Activated T-helper 2 cell treated with anti-CD3 and anti-CD28 coated beads, Interferon-gamma antibody, Interleukin-2, Interleukin-4, amounts not matched to agents 10 μg/mL and 5 μg/mL and 100 μg/mL, durations not matched to agents 14 hours and 24 hours and 36 hours (primary cell): ENCODE measurements at places on chromosomes 2 and 18.

- no peak for DNase-seq
Observed at GRCh38 chr18:68800075-68800474, 2.2 kb downstream of the CCDC102B start.

- no peak for DNase-seq
Observed at GRCh38 chr18:67453901-67454300, 62.6 kb downstream of the DSEL start.

GRCh38 chr2:109242210-109242653, 113.2 kb downstream of the SH3RF3 start:
- DNase-seq = no peak

GRCh38 chr2:216373896-216374295, 1.6 kb upstream of the MARCHF4 start:
- no peak for DNase-seq

- DNase-seq = no peak
Observed at GRCh38 chr2:239142806-239143205, 258.0 kb downstream of the HDAC4 start.

GRCh38 chr2:95037384-95037839, 11.9 kb downstream of the MAL start:
- DNase-seq = no peak

DNA sequence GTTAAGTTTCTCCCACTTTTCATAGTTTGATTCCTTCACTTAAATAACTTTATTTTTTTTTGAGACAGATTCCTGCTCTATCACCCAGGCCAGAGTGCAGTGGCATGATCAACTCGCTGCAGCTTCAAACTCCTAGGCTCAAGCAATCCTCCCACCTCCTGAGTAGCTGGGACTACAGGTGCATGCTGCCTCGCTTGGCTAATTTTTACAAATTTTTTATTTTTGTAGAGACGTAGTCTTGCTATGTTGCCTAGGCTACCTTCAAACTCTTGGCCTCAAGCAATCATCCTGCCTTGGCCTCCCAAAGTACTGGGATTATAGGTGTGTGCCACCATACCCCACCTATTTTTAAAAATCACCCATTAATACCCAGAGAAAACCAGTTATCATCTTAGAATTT, 14.2 kb upstream of the WIPF1 start:
- DNase-seq = no peak

GRCh38 chr2:56587456-56587855, 403.7 kb downstream of the CCDC85A start:
- no peak for DNase-seq

- no peak for DNase-seq
Observed at GRCh38 chr18:55354795-55355194, 233.2 kb downstream of the TCF4 start.

DNA sequence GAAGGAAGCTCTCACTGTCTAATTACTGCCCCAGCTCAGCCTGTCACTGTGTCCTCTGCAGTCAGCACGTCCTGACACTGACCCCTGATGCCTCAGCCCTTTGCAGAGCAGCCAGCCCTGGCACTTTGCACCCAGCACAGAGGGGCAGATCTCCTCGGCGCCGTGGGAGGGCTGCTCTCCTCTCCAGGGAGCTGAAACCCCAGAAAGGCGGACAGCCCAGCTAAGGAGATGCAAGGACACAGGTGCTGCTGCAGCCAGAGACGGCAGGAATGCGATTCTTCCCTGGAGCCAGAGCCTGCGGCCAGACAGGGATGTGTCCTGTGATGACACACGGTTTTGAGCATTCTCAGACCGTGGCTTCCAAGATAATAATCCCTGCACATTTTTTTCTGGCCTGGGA, 34.5 kb upstream of the SIX3 start:
- DNase-seq = no peak

DNA sequence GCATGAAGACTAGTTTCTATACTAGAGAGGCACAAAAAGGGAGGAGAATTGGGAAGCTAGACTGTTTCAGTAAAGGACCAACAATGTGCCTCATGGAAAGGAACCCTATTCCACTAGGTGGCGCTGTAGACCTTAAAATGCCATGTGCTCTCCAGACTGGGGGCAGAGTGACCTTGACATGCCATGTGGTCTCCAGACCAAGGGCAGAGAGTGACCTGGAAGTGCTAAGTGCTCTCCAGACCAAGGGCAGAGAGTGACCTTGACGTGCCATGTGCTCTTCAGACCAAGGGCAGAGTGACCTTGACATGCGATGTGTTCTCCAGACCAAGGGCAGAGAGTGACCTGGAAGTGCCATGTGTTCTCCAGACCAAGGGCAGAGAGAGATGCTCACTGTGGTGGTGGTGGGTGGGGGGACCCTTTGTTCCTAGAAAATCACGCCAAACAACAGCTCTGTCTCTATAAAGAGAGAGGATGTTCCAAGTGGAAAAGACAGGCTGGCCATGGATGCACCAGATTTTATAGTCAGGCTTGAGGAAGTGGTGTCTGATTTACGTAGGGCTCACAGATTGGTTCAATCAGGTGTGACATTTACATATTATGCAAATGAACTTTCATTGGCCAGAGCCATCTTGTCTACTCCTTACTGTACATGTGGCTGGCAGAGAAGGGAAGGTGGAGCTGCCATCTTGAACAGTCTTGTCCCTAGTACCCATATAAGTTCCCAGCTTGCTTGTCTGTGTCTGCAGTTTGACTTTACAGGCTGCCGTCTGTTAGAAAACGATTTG, 344.0 kb upstream of the DDX18 start:
- DNase-seq = no peak

GRCh38 chr2:73939419-73939818, 12.7 kb downstream of the DGUOK start:
- no peak for DNase-seq

GRCh38 chr2:12416600-12416999, 300.1 kb upstream of the TRIB2 start:
- DNase-seq = peak; percentile 54

DNA sequence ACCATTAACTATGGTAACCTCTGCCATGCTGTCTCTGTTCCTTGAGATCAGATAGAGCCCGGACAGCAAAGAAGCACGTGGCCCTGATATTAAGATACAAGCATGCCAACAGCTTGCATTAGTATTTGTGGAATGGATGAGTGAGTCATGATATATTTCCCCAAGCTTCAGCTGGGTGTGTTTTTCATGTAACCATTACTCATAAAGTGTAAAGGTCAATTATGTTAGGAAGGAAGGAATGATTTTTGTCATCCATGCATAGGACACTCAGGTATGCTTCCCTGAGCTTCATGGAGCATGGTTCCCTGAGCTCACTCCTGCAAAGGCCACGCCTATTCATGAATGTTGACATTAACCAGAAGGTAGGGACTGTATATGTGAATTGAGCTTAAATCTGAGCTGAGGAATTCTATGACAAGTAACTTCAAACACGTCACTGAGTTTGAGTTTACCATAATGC, 74.6 kb downstream of the ARL4C start:
- no peak for DNase-seq

DNA sequence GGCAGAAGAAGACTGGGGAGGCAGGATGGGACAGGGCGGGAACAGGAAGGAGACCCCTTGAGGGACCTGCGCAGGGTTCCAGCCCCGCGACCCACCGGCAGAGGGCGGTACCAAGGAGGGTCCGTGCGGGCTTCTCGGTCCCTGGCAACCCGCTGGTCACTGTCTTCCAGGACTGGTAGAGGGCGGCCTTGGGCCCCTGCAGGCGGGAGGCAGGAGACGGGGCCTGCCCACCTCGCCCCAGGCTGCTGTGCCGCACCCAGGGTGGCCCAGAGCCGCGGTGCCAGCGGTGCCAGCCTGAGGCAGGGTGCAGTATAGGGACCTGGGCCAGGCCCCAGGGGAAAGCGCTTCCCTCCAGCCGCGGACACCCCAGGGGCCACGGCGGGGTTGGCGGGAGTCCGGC, 34.5 kb downstream of the NEURL3 start:
- peak; percentile 24 for DNase-seq

DNA sequence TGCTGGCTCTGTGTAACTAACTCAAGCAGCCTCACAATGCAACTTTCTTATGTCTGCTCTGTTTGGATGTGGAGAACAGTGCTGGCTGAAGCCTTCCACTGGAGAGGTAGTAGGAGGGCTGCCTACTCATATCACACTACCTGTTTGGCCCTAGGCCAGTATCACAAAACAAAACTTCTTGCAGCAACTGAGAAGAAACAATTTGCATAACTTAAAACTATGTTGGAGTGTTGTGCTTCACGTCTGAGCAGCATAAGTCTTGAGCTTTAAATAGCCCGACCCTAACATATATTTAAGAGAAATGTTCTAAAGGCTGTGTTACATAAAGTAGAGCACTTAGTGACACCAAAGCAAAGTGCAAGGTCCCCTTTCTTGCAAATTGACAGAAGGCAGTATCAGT, 204.9 kb upstream of the ACVR2A start:
- no peak for DNase-seq

DNA sequence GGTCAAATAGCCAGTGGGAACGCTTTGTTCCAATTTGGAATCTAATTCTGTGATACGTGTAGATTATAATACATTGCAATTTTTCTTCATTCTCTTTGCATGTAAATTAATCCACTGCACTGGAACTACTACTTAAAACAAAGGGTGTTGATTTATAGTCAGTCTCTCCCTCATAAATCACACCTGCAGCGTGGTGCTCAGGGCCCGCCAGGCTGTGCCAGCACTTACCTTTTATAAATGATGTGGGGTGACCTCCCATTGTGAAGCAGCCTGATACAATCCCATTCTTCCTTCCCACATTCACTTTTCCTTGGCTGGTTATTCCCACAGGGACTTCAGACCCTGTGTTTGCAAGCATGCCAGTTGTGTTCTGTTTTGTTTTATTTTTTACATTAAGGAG, 302.3 kb upstream of the ID2 start:
- no peak for DNase-seq

DNA sequence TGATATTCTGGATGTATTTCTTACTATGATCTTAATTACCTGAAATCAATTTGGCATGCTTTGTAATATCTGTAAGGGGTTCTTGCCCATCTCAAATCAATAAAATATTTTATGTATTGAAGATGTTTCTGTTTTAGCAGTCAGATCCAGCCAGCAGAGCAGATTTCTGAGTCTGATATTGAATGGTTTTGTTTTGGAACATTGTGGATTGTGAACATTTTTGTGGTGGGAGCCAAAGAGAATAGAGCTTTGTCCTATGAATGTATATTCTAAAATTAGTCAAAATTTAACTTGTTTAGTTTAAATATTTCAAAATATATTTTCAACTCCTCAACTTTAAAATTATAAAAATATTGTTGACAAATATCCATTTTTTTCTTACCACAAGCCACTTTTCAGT, 197.0 kb downstream of the UBE2E3 start:
- DNase-seq = no peak

DNA sequence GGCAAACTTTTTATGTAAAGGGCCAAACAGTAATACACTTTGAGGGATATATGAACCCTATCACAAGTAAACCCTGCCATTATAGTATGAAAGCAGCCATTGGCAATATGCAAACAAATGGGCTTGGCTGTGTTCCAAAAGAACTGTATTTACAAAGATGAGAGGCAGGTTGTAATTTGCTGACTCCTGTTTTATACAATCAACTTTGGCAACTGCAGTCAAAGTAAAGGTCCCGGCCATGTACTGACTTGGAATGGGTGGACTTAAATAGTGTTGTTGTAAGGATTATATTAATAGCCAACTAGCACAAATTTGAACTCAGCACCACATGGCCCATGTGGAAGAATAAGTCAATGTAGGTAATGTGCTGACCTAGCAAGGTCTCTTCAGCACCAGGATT, 223.4 kb downstream of the WDPCP start:
- DNase-seq = no peak

DNA sequence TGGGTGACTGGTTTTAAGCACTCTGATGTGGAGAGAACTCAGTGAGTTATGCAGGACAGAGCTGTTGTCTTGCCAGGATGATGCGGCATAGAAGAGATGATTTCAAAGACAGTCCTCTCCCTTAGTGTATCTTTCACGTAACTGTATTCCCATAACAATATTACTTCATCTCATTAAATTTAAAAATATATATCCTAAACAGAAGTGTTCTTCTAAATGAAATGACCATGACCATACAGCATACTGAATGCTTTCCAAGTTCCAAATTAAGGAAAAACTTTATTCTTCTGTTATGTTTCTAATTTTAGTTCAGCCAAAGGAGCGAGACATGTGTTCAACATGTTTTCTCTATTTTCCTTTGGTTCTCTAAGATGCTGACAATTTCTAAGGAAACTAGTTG, 600.1 kb upstream of the FSHR start:
- no peak for DNase-seq

- DNase-seq = peak; percentile 6
Observed at GRCh38 chr2:30708491-30709290, 98.6 kb downstream of the CAPN13 start.

DNA sequence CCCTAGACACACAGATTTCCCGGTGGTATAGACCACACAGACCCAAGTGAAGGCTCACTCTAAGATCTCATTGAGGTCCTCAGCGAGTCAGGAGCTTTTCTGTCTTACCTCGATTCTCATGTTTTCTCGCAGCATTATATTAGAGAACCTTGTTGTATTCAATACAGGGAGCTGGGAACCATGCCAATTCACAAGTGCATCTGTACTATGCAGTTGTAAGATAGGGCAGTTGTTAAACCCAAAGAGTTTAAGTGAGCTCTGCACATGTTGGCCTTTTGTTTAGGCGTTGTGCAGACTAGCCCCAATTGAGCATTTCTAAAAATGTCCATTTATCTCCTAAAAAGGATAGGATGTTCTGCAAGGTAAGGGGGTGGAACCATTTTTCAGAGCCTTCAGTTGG, 59.6 kb downstream of the FEZ2 start:
- no peak for DNase-seq

GRCh38 chr18:37578182-37578678, 12.6 kb upstream of the CELF4 start:
- DNase-seq = no peak

DNA sequence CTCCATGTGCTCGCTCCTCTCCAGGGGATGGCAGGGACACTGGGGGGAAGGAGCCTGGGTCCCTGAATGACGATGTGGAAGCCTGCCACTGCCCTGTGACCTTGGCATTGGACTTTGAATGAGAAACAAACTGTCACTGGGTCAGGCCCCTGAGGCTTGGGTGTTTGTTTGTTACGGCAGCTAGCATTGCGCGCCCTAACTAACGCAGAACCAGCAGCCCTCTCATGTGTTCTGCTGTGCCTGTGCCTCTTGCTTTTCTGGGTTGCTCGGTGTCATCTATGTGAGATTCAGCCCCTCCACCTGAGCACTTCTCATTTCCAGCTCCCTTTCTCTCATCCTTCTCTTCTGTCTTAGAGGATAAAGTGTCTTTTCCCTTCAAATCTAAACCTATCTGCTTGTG, 23.6 kb upstream of the INHBB start:
- no peak for DNase-seq

- DNase-seq = no peak
Observed at GRCh38 chr2:68127358-68128242, 30.1 kb upstream of the PNO1 start.

DNA sequence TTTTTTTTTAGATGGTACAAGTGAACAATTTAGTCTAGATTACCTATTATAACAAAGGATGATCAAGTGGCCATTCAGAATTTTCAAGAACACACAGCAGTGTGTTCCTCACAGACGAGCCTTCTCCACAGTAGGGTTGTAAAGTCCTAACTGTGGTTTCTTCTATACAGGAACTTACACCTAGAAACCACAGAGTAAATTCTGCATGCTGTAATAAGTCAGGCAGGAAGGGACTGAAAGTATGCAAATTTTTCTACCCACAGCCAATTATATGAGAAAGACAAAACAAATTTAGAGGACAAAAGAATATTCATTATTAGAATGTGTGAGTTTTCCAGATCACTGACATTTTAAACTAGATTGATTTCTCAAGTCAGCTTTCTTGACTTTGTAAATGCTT, 99.5 kb downstream of the RBMS1 start:
- DNase-seq = no peak

- DNase-seq = no peak
Observed at GRCh38 chr2:12303181-12304030, 413.3 kb upstream of the TRIB2 start.
